ENCODE measurements at places on chromosomes 7 and 10.

DNA sequence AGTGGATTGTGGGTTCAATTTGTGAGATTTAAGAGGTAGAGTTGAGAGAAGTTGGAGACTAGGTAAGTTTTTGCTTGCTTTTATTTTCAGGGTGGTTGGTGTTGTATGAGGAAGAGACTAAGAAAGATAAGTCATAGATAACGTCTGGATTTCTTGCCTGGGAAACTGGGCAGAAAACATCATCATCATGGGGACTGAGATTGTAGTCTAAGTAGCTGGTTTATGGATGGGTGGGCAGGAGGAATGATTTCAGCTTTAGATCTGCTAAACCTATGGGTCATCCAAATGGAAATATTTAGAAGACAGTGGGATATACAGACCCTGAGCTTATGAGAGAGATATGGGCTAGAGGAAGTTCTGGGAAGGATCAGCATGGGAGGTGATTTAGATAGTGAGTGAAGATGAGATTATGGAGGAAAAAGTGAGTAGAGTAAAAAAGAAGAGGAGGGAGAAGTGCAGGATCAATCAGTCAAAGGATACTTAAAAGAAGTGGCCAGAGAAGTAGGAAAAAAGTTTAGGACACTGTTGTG is 169.8 kb downstream of the WNT2 start:
- DNase-seq = no peak

DNA sequence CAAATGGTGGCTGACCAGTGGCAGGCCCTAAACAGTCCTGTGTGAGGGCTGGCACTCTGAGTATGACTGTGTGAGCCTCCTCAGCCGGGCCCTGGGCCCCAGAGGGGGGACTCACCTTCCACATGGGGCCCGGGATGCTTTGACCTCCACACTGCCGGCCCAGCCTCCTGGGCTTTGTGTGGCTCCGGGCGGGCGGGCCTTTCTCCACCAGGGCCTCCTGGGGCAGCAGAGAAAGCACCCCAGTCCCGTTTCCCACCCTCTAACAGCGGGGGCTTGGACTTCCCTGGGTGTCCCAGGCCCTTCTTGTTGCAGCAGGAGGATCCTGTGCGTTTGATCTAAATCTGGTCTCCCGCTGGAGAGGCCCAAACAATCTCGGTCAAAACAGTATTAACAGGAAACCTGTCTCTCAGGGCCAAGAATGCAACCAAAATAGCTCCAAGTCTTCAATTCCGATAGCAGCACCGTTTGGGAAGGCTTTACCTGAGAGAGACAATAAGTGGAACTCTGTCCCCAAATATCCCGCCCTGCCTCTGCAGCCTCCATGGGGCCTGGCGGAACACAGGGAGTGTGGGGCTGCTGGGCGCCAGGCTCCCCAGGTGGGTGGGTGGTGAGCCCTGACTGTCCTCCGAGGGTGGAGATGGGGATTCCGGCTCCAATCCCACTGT is 104.8 kb upstream of the ZNF32 start:
- no peak for DNase-seq

DNA sequence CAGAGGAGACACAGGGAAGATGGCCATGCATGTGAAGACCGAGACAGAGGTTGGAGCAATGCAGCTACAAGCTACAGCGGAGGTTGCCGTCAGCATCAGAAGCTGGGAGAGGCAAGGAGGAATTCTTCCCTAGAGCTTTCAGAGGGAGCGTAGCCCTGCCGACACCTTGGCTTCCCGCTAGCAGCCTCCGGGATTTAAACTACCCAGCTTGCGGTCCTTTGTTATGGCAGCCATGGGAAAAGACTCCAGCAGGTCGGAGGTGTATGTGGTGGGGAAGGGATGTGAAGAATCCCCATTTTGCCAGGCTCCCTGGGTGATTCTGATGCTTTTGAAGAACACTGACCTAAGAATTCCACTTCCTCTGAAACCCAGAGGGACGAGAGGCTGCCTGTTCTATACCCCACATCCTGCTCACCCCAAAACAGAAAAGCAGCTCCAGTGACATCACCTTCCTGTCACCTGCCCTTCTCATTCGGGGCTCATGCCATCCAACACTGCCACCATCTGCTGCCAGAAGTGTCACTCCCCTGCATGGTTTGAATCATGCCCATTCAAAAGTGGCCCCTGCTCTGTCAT is 3.3 kb upstream of the SEPHS1 start:
- no peak for DNase-seq

- no peak for DNase-seq
Measured at GRCh38 chr10:5476918-5477525, 22.3 kb downstream of the CALML5 start.

DNA sequence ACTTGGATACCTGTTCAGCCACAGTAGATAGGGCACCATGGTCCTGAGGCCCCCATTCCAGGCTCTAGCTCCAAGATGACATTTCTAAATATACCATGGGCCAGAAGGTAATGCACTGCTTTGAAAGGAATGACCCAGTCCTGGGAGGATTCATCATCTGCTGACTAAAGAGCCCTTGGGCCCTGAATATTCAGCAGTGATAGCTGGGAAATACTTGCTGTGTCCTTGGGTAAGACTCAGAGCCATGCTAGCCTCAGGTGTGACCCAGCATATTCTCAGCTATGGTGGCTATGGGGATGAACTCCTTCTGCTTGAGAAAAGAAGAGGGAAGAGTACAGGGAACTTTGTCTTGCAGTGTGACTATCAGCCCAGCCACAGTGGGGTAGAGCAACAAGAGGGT is 21.3 kb upstream of the AGR2 start:
- no peak for DNase-seq

DNA sequence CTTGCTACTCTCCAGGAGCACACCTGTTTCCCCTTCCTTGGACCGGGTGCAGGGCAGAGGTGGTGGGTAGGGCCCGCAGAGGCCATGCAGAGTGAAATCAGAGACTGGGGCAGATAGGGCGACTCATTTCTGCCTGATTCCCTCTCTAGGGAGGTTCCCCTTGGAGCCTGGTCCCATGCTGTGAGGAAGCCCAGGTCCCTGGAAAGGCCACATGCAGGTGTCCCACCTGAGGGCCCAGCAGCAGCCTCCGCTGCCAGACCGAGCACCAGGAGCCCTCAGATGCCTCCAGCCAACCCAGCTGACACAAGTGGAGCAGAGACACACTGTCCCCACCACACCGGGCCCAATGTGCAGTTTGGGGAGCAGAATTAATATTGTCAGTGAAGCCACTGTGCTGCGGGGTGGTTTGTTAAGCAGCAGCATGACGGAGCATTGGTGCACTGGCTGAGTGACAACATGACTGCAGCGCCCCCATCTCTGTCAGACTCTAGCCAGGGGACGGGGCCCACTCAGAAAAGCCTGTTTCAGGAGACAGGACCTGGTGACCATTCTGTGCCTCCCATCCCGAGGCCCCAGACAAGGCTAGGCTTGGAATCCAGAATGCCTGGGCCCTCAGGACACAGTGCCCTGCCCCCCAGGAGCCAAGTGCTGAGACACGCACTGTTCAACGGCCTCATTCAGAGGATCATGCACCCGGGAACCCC is 30.4 kb upstream of the RET start:
- no peak for DNase-seq

- no peak for DNase-seq
Measured at GRCh38 chr10:58715061-58715460, 202.4 kb downstream of the BICC1 start.

- no peak for DNase-seq
Measured at GRCh38 chr7:123557016-123557397, 611 bp downstream of the NDUFA5 start.

DNA sequence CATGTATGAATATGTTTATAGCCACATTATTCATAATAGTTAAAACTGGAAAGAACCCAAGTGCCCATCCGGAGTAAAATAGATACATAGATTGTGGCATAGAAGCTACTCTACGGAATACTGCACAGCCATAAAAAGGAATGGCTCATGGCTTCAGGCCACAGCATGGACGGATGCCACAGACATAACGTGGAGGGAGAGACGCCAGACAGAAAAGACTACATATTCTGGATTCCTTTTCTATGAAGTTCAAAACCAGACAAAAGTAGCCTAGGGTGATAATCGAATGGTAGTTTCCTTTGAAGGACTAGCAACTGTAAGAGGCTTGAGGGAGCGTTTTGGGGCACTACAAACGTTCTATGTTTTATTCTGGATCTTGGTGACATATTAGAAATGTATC is 58.9 kb upstream of the FOXI2 start:
- DNase-seq = no peak

Data from glomerular endothelial cell (primary cell).